ENCODE measurements at places on chromosomes 3 and 15. TPM values are rescaled to one million over a fixed set of nuclear protein-coding genes. Genes with fewer than 3 reads are reported as not detected.

Gene PSMA4
- 584 TPM for total RNA-seq

Gene CYP8B1
- not detected for total RNA-seq

DNA sequence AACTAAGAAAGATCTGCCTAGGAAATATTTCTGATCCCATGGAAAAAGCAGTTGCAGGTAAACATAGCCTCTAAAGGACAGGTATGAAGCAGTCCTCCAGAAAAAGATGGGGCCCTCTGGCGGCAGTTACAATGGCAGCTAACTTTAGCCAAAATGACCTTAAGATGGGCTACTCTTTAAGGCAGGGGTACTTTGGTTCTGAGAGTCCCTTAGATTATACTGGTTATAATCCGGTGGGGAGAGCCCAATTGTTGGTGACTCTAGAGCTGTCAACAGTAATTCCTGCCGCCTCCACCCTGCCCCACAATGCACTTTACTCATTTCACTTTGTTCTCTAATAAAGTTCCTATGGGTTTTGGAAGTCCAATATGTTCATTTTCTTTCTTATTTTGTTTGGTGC is 412.8 kb upstream of the WNT5A start:
- DNase-seq, result peak; percentile 26

- peak; percentile 53 for DNase-seq
Measured at GRCh38 chr3:10286596-10287295, 6.0 kb downstream of the GHRL start.

- DNase-seq, result peak; percentile 53
Measured at GRCh38 chr3:170523248-170523647, 62.6 kb downstream of the SLC7A14 start.

DNA sequence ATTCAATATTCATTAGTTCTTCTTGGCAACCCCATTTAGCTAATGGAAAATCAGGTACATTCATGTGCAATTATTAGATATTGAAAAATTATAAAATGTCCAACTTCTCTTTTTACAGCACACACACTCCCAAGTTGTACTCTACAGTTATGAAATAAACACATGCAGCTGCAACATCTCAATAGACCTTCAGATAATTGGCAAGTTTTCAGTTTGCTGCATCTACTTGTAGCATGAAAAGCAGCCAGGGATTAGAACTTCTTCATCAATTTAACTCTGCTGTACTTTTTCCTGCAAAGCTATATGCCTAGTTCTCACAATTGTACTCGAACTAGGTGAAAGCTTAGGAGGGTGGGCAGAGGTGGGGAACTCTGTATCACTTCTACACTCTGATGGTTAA is 46.6 kb upstream of the FHIT start:
- DNase-seq, result no peak

GRCh38 chr3:126356373-126357264 is 589 bp downstream of the KLF15 start:
- DNase-seq, result no peak

DNA sequence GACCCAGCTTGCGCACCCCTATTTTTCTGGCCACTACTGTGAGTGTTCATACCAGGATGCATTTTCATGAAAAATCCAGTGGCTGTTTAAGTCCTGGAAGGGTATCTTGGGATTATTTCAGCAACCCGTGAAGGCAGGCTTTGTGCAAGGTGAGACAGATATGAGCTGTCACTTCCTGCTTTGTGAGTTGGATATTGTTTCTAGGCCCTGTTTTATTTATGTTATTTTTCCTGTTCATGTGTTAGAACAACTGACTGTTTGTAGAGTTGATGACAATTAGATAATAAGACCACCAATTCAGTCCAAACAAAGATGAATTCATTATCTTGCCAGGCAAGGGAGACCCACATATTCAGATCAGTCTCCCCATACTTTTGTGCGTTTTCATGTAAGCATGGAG is 42.5 kb downstream of the ZBTB38 start:
- DNase-seq, result no peak

GRCh38 chr3:88000853-88001252 is 58.0 kb downstream of the CGGBP1 start:
- peak; percentile 44 for DNase-seq
